ENCODE measurements at places on chromosomes 1 and 21.

- DNase-seq = no peak
These were observed 21.4 kb upstream of the FMO1 start for GRCh38 chr1:171226747-171227370.

DNA sequence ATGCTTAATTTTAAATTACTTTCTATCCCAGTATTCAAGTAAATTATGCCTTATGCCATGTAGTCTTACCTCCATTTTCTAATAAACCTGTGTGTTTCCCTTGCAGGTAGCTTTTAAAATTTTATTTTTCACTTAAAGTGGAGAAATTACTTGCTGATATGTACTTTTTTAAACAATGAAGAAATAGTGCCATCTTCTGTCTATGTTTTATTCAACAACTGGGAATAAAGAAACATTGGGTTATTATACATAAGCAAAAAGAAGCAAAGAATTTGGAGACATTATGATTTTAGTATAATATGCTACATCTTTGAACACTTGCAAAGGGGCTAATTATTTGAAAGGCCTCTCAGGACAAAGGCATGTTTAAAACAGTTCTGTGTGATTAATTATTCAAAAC, 1912.9 kb downstream of the MRPL39 start:
- no peak for DNase-seq

DNA sequence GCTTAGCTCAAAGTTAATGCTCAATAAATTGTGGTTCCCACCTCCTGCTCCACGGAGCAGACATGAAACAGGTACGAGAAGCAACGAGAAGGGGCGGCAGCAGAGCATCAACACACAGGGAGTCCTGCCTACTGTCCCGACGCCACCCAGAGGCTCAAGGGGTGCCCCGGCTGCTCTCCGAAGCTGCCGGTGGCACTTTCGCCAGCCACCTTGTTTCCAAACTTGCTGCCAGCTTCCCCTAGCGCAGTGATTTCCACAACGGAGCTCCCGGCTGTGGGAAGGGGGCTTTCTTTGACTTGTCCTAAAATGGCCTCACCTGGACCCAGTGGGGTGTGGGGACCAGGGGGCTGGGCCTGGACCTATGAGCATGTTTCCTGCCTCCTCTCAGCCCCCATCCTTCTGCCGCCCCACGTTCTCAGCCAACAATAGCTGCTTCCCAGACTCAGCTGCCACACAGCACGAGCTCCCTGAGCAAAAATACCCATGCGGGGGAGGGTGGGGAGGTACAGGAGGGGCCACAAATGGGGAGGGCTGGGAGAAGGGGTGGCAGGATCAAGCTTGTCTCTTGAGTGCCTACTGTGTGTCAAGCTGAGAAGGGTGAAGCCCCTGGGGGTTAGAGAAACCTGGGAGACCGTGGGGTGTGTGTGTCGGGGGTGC, 35.6 kb upstream of the ECE1 start:
- DNase-seq = no peak

DNA sequence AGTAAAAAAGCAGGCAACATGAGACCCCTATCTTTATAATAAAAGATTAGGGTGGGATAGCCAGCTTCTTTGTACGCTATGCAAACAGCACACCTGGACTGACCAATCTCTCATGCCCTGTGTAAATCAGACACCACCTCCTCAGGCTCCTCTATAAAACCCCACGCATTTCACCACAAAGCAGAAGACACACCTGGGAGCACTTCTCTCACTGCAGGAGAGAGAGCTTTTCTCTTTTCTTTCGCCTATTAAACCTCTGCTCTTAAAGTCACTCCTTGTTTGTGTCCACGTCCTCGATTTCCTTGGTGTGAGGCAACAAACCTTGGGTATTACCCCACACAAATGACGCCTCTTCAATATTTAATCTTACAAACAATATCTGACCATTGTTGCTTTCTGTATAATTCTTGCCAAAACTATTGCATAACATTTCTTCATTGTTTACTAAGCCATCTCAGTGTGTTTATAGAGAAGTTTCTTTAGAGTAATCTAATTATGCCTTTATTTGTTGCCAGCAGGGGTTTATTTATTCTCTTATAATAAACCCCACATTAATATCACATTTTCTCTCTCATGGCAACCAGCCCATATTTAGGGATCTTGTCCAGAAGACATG, 31.6 kb upstream of the NUF2 start:
- DNase-seq = no peak

DNA sequence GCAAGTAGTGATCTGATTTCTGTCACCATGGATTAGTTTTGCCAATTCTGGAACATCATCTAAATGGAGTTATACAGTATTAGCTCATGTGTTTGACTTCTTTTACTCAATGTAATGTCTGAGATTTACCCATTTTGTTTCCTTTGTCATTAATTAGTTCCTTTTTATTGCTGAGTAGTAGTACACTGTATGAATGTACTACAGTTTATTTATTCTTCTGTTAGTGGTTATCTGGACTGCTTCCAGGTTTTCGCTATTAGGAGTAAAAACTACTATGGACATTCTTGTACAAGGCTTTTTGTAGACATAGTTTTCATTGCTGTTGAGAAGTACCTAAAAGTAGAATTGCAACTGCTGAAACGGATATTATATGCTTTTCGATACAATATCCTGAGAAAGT, 14.1 kb downstream of the SUCO start:
- DNase-seq = no peak

GRCh38 chr1:218123968-218124367, 161.1 kb upstream of the RRP15 start:
- no peak for DNase-seq

DNA sequence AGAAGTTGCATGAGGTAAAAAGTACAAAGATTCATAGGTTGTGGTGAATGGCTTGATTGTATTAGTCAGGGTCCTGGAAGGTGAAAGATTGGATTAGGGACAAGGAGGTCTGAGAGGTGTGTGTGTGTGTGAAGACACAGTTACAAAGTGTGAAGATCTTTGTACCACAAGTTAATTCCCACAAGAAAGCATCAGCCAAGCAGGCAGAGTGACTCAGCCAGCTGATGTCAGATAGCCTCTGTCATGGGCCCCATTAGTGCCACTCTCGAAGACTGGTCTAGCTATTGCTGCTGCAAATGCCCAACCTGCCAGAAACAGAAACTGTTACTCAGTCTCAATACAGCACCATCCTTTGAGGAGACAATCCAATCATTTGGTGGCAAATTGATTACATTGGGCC, 96.5 kb downstream of the DTL start:
- no peak for DNase-seq
